Activated CD4-positive, alpha-beta memory T cell treated with anti-CD3 and anti-CD28 coated beads, Interleukin-2, amount 10 ng/mL, durations not matched to agents 7 days and 5 days (primary cell): ENCODE measurements at places on chromosomes 7 and 10. TPM values are rescaled to one million over a fixed set of nuclear protein-coding genes. Genes with fewer than 3 reads are reported as not detected.

ABCF2 gene
- 23.1 TPM for total RNA-seq

GRCh38 chr10:19833170-19833824, 17.1 kb downstream of the PLXDC2 start:
- DNase-seq, result no peak

MYL10 gene
- total RNA-seq, result not detected

MSS51 gene
- total RNA-seq, result 2.8 TPM
